Stimulated activated memory B cell treated with anti-CD40 and anti-IgM and Interleukin-4, amounts not matched to agents 10 μg/mL and 1 μg/mL and 100 μg/mL, for 72 hours (primary cell): ENCODE measurements at places on chromosomes 3 and 15.

DNA sequence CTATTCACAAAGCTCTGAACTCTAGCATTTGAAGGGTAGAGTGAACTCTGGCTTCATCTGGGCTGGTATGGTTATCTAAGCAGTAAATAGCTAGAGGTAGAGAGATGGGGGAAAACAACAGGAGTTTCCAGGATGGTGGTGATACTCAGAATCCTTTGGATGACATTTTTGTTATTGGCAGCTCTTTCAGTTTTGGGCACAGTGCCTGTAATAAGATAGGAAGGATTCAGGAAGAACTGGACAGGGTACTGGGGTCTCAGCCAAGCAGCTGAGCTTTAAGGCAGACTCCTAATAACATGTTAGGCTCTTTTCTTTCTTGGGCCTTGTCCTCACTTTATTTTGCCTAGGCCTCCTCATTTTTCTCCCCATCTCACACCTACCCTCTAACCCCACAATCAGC, 338.5 kb downstream of the CADM2 start:
- ATAC-seq: no peak

GRCh38 chr3:101549473-101549872, 12.2 kb upstream of the TRMT10C start:
- no peak for ATAC-seq

- peak; percentile 89 for ATAC-seq
Observed at GRCh38 chr3:152268555-152269055, at the start of gene MBNL1. Gene MBNL1 (plus strand): TSS chr3:152268929. CDS start chr3:152300194, 31,265 bp downstream.

- ATAC-seq: no peak
Observed at GRCh38 chr3:185188816-185189215, 36.0 kb upstream of the C3orf70 start.

DNA sequence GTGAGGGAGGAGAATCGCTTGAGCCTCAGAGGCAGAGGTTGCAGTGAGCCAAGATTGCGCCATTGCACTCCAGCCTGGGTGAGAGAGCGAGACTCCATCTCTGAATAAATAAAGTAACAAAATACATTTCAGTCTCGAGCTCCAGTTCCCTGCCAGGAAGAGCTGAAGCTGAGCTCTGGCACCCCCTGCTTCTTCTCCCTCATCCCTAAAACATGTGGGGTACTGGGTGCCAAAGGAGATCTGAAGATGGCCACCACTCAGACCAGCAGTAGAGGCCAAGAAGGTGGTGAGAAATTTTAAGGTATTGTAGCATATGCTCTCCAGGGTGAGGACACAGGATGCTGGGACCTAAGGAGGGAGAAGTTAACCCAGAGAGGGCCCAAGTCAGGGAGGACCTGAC, 75.0 kb upstream of the CGNL1 start:
- ATAC-seq: no peak

- no peak for ATAC-seq
Observed at GRCh38 chr3:69579306-69580041, 159.8 kb upstream of the MITF start.

DNA sequence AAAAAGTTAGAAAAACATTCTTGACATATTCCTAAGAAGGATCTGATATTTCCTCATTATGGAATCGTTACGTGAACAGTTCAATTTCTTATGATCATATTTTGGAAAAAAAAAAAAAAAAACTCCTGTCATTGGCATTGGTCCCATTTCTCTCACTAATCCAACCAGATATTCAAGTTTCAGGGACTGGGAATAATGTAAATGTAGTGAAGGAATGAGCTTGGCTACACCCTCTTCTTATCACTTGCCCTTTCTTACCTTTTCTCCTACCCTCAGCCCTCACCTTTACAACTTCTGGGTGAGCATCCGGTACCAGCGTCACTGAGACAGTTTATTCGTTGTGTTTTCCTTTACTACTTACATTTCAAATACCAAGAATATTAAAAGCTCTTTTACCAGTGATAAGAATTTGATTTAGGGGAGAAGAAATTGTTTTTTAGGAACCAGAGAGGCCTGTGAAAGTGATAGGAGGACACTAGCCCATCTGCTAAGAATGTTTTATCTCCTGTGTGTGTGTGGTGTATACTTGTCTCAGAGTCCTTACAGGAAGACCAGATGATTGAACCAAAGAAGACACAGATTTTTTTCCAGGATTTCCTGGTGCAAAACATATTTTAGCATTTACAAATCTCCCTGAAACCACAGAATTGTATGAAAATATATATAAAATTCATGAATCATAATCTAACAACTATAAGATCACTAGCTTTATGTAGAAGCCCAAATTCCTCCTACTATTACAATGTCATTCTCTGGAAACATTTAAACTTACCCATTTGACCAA, 946.7 kb downstream of the ZPLD1 start:
- ATAC-seq: no peak
